ENCODE measurements at places on chromosomes 1 and 21.
A peak's percentile ranks its signal among the peaks of the same experiment; 100 is the strongest.

- DNase-seq = no peak
Observed at GRCh38 chr1:169259816-169260215, 107.8 kb downstream of the NME7 start.

- no peak for DNase-seq
Observed at GRCh38 chr21:15383588-15383987, 318.8 kb upstream of the NRIP1 start.

DNA sequence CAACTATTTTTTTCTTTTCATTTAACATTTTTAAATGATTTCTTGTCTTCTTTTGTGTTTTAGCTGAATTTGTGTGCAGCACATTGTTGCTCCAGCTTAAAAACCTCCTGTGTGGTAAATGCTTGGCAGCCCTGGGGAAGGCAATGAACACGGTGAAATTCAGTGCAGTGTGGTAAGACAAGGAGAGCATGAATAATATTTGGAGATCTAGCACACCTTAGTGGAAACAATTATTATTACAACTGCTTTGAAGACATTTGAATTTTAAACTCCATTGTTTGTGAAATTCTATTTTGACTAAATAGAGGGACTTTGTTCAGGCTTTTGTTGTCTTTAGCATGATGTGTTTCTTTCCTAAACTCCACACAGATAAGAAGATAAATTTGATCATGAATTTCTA, 242.6 kb upstream of the CXADR start:
- DNase-seq = no peak

DNA sequence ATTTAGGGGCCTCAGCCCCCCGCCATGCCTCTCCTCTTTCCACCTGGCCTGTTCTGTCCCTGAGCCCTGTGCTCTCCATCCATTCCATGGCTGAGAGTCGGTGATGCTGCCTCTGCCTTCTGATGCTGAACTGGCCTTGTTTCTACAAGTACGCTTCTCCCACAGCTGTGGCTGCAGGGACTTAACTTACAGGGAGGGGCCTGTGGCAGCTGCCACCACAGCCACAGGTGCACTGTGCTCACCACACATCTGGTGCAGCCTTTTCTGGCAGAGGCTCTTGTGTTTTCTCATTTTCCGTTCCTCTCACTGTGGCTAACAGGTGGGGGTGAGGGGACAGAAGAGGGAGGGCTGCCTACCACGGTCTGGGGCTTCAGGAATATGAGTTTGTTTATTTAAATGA, 4.2 kb downstream of the FMO1 start:
- peak; percentile 52 for DNase-seq

DNA sequence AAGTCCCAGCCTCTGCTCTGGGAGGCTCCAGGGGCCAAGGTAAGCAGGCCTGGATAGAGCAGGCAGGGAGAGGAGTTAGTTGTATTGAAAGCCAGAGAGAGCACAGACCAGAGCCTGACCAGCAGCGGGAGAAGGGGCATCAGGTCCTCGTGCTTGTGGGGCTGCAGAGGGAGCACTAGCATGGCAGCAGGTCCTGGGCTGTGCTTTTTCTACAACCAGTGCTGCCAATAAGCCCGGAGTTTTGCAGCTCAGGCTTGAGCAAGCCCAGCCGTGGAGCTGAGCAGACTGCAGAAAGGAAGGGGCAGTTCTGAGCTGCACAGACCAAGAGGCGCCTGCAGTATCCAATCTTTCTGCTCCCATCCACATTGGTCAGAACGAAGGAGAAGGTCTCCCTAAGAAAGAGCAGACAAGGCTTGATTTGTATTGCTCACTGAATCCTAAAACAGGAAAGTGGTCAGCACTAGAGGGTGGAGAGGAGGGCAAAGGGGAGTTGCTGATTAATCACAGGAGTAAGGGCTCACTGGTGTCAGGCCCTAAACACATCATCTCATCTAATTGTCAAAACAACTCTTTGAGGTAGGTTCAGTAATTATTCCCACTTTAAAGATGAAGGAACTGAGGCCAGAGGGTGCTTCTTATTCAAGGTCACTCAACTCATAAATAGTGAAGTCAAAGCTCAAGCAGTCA, 2.7 kb downstream of the DENND2D start:
- peak; percentile 59 for DNase-seq

- no peak for DNase-seq
Observed at GRCh38 chr1:158509471-158510156, 37.6 kb downstream of the OR10R2 start.

GRCh38 chr1:85124091-85124490, 75.8 kb upstream of the MCOLN3 start:
- DNase-seq = no peak

- DNase-seq = no peak
Observed at GRCh38 chr1:225835856-225836255, 25.9 kb downstream of the EPHX1 start.

- no peak for DNase-seq
Observed at GRCh38 chr1:96472471-96472870, 249.1 kb upstream of the PTBP2 start.

DNA sequence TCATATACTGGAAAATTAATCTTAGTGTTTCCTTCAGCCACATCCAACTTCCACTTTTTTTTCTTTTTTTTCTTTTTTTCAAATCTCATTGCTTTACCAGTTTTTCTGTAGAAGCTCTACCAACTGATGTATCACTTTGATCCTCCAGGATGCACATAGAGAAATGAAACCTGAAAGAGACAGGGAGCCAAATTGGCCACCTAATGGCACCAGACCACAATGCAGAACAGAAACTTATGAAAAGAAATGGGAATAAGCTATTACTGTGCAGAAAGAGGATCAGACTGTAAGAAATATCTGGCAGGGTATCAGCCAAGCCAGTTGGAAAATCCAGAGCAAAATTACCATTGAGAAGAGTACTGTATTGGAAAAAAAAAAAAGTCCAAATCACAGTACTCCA, 1514.2 kb downstream of the MRPL39 start:
- no peak for DNase-seq

- no peak for DNase-seq
Observed at GRCh38 chr1:4085546-4085945, 185.5 kb upstream of the C1orf174 start.
